ENCODE measurements at places on chromosomes 2 and 18.

DNA sequence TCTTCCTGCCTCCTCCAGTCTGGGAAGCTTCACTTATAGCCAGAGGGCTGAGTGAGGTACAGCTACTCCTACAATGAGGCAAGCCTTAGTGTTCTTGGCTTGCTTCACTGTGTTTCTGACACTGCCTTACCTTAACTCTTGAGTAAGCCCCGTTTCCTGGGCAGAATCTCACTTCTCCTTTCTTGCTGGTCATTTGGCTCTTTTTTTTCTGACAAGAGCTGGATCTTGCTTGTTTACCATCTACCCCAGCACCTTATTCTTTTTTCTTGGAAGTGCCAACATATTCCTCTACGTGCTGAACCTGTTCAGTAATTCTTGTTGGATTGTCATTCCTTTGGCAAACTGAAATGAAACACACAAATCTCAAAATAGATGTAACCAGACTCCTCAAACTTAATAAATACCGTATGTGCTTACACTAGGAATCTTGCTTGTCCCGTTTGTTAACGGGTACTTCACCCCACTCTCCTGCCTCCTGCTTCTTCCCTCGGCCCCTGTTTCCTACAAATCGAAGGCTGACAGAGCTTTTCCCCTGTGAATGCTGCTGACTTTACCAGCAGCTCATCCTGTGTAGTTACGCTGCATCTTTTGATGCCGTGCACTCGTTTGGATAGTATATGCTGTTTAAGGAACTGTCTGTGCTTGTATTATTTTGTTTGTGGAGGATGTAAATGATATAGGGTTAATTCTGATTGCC, 132.2 kb downstream of the FMNL2 start:
- no peak for DNase-seq

DNA sequence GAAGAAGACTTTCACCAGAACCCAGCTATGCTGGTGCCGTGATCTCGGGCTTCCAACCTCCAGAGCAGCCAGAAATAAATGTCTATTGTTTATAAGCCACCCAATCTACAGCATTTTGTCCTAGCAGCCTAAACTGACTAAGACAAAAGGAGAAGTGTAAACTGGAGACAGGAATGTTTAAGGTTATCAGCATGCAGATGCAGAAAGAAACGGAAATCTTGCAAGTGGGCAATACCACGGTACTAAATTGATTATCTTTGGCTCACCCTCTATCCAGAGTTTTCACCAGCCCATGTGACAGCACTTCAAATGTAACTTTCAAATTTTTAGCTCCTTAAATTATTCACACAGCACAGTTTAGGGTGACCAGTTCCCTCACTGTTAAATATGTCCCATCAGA, 5.7 kb upstream of the CAPN14 start:
- DNase-seq = no peak

DNA sequence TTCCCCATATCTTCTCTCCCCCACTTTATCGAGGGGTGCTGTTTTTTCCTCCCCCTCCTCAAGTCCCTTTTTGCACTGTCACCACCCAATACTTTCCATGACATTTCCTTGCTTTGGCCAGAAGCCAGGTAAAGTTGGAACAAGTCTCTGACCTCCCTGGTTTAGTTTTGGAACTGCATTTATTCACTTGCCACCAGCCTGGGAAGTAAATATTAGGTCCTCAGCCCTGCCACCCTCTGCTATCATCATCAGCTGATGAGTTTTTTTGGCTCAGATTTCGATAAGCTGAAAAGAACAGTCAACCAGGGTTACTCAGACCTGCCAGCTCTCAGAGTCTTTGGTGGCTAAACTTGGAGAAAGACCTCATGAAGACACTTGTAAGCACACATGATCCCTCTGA, 47.0 kb downstream of the DHRS9 start:
- no peak for DNase-seq

- no peak for DNase-seq
Observed at GRCh38 chr2:35714883-35715282, 640.7 kb upstream of the CRIM1 start.

- DNase-seq = no peak
Observed at GRCh38 chr2:161237392-161238264, 70.6 kb upstream of the PSMD14 start.

DNA sequence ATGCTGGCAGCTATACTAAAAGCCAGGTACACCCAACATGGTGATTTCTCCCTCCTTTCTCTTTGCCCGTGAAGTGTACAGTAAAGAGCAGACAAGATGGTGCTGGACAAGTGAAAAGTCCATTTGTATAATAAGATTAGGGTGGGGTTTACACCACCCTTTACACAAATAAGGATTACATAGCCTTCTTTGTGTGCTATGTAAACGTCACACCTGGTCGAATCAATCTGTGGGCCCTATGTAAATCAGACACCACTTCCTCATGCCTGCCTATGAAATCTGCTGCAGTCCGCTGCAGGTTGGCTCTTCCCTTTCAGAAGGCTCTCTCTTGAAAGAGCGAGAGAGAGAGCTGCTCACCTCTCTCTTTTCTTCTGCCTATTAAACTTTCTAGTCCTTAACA, 1054.3 kb upstream of the SLC39A10 start:
- DNase-seq = no peak

- no peak for DNase-seq
Observed at GRCh38 chr18:13369756-13370510, 151.4 kb downstream of the LDLRAD4 start.

DNA sequence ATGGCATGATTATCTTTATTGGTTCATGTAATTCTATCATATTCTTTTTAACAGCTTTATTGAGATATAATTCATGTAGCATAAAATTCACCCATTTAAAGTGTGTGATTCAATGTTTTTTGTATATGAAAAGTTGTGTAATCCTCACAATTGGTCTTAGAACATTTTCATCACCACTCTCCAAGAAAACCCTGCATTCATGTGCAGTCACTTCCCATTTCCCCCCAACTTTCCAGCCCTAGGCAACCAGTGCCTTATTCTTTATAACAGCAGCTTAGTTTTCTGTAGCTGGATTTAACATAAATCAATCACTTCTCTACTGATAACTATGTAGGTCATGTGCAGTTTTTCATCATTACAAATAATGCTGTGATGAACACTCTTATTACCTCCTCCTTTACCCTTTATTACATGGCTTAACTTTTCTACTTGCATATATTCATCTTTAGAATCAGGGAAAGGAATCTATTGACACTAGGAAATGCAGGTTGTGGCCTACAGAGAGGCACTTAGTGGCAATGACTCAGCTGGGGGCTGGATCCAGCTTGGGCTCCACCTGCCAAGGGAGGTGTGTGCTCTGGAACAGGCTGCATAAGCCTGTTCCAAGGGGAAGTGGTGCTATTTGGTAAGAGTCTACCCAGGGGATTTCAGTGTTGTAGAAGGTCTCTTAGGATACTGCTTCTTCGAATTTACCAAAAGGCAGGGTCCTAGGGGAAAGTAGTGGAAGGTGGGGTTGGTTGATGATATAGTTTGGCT, 89.1 kb downstream of the ETAA1 start:
- DNase-seq = no peak

GRCh38 chr2:54614819-54615218, 108.6 kb upstream of the EML6 start:
- no peak for DNase-seq

DNA sequence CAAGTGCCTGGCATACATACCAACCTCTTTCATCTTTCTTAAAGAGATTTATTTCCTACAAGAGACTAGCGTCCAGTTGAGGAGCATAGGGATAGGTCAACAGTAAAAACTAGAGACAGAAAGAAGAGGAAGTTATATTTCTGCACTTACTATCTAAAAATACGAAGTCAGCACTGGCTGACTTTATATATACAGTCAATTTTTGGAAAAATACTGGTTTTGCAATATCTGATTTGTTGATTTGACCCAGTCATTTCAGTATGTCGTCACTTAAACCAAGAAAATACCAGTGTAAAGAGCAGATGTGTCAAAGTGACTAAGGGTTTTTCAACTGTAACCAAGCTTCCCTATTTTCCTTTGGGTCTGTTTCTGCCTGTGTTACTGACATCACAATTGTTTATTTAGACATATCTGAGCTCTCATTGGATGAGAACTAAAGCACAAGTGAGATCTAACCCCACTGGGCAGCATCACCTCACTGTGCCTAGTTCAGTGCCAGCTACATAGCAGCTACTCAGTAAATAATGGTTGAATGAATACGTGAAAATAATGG, 23.0 kb downstream of the CYTIP start:
- no peak for DNase-seq

DNA sequence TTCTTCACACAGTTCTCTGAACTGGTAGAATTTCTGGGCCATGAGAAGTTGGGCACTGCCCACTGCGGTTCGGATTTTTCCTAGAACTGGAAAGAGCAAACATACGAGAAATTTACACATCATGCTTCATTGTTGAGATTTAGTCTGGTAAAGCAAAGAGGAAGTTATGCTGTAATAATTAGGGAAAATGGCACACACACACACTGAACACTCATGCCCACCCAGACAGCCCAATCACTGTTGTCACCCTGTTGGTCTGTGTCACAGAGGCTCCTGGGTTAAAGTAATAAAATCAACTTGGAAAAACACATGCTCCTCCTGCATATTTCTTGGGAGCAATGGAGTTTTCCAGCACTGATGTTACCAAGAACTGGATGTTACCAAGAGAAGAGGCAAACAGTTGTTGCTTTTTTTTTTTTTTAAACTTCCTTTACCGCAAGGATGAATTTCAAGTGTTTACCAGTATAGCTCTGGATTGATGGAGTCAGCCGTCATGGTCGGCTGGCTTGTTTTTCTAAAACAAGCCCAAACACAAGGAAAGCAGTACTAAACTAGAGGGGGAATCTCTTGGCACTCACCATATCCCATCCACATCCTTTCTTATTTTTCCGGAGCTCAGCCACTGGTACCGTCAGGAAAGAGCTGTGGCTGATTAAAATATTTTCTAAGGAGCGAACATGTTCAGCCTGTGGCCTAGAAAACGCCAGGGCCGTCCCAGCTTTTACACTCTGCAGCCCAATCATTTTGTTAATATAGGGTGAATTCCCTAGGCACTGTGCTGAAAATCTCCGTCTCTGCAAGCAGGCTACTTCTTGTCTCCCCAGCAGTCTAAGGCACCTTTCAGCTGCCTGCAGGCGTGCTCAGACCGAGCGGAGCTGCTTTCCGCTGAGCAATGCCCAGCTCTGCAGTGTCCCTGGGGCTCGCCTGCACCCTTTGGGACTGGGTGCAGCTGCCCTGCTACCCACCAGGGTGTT, 58.9 kb downstream of the TGIF1 start:
- DNase-seq = no peak

DNA sequence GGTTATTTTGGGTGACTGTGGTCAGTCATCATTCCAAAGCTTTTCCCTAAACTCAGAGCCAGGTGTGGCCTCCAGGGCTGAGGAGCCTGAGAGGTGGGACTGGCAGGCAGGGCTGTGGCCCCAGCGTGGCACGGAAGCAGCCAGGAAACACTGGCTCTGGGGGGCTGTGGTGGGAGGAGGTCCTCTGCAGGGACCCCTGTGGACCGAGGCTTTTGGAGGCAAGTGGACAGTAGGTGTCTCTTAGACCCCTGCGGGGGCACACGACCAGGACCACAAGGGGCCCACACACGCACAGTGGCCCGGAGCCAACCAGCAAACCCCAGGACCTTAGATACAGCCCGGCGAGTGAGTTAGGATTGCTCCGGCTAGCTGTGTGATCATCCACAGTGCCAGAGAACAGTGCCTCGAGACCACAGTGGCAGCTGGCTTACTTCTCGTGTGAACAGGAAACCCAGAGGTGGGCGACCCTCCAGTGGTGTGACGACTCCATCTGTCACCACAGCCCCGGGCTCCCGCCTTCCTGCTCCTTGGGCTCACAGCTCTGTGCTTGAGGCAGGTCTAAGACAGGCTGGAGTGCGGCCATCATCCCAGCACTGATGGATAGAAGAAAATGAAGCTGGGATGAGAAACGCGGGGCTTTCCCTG, 1.6 kb upstream of the RTP5 start:
- DNase-seq = no peak

GRCh38 chr2:187890690-187891089, 336.5 kb upstream of the TFPI start:
- DNase-seq = no peak

DNA sequence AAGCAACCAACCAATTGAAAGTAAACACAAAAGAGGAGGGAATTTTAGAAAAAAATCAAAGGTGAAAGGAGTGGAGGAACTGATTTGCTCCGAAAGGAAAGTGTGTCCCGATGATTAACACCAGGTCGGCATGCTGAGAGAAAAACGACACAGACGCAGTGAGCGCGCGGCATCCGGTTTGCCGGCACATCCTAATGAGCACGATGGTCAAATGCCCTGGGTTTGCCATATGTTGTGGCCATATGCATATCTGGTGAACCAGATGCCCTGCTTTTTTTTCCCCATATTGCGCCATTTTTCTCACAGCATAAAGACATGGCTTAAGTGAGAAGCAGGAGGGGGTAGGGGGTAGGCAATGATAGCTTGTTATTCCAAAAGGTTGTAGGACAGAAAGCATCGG, 626.7 kb downstream of the BCL11A start:
- DNase-seq = no peak

- DNase-seq = no peak
Observed at GRCh38 chr2:187986390-187987105, 305.1 kb upstream of the GULP1 start.

DNA sequence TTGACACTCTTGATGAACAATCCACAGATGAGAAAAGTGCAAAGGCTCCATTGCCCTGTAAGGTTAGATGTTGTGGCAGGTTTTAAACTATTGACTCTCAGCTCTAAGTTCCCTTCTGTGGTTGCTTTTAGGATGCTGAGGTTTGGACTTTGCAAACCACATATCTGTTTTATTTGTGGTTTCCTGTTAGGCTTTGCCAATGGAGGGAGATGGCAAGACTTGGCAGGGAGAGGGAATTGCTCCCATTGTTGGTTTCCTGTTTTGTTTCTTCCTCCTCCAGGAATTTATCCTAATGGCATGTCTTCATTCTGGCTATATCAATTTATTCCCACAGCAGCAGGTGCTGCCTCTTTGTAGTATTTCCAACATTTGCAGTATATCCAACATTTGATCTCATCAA, 772.3 kb downstream of the LRRTM4 start:
- DNase-seq = no peak

DNA sequence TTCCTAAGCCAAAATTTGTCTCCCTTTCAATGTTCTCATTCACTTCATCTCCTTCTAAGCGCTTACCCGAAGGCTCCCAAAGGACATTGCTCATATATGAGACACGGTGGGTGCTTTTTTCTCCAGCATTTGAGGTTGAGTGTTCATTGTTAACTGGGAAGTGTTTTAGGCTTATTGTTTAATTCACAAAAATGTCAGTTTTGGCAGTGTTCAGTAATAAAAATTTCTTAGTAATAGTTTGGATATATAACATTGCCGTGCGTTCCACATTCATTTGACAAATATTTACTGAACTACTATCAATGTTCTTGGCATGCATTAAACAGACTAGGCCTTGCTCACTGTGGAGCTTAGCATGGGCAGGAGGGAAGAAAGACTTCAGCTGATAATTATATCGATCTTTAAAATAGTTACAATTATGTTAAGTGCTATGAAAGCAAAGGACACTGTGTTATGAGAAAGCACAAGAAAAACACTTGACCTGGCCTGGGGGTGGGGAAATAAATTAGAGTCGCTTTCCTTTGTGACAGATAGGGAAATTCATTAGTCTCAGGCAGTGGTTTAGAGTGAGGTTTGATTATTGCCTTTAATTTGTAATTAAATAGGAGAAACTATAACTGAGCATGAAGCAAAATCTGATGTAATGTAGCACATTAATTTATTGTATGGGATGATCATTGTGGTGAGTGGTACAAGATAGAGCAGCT, 82.2 kb upstream of the DOCK10 start:
- no peak for DNase-seq

- no peak for DNase-seq
Observed at GRCh38 chr2:151067658-151068369, 193.8 kb downstream of the RBM43 start.

GRCh38 chr2:236671896-236672562, 102.4 kb downstream of the ACKR3 start:
- no peak for DNase-seq

GRCh38 chr2:151525821-151526373, 116.2 kb downstream of the RIF1 start:
- no peak for DNase-seq

Measured in left kidney (tissue), 8 donors.